WTC11 (cell line): ENCODE measurements at places on chromosomes 12 and 14. TPM values are rescaled to one million over a fixed set of nuclear protein-coding genes. Genes with fewer than 3 reads are reported as not detected.
A peak's percentile ranks its signal among the peaks of the same experiment; 100 is the strongest.

DNA sequence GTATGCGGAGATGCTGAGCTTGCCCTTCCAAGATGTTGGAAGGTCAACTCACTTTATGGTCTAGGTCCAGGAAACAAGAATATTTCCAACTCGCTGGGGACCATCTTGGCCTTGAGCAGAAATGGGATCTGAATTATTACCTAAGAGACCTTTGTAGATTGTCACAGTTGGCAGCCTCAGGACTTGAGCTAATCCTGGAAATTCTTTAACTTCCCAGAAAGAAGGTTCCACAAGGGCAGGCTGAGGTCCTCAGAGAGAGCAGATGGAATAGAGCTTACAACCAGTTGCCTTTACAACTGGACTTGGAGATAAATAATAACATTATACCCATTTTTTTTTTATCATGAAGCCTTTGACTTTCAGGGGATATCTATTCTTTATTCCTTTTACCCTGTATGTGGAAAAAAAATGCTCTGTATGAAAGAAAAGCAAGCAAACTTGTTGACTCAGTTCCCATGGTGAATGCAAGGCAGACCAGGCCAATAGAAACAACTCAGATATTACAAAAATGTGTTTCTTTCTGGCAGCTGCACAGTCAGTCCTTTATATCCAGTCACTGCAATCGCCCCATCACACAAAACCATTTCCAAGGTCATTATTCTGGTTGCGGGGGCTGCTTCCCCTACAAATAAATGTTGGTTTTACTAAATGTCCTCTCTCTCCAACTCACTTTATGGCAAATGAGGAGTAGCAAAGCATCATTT is 401.4 kb downstream of the ZFP36L1 start:
- DNase-seq = no peak

GRCh38 chr12:131397493-131398181 is 313.3 kb upstream of the SFSWAP start:
- no peak for DNase-seq

GRCh38 chr12:131915823-131916222 is 13.3 kb upstream of the PUS1 start:
- no peak for DNase-seq

- DNase-seq = no peak
These were observed 32.8 kb downstream of the NRXN3 start for GRCh38 chr14:78202976-78203375.

GRCh38 chr12:68425998-68426397 is 93.8 kb upstream of the MDM1 start:
- no peak for DNase-seq

- DNase-seq = peak; percentile 89
These were observed 99.6 kb downstream of the RIN3 start for GRCh38 chr14:92613008-92613658.

DNA sequence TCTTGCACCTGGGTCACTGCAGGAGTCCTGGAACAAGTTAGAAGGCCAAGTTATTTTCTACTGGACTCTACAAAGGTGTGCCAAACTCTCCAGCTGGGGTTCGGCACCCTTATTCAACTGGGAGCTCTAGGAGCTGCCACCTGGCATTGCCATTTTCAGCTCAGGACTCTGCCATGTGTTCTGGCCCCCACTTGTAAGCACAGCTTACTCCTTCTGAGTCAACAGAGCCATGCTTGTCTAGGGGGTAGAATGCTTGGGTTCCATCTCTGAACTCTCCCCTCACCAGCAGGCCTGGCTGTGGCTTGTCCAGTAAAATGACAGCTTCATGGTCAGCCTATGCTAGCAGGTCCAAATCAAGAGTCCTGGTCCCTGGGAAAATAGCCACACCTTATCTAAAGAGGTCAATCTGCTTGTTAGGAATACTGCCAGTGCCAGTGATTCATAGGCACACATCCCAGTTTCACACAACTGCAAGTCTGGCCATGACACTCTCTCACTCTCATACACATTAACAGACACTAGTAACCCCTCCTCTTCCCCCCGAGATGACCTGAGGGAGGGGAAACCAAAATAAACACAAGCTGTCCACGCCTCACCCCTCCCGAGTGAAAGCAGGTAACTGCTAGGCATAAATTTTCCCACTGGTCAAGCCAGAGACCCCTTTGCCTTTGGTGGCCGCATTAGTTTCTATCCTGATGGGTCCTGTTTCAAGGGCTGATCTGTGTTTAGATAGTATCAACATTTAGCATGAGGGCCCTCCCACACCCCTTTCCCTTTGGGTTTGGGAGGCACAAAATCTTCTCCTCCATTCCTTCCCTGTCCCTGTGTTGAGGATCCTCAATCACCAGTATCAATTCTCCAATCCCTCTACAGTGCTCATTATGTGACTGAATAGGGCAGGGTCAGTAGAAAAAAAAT is 182.3 kb upstream of the GZMB start:
- no peak for DNase-seq

DNA sequence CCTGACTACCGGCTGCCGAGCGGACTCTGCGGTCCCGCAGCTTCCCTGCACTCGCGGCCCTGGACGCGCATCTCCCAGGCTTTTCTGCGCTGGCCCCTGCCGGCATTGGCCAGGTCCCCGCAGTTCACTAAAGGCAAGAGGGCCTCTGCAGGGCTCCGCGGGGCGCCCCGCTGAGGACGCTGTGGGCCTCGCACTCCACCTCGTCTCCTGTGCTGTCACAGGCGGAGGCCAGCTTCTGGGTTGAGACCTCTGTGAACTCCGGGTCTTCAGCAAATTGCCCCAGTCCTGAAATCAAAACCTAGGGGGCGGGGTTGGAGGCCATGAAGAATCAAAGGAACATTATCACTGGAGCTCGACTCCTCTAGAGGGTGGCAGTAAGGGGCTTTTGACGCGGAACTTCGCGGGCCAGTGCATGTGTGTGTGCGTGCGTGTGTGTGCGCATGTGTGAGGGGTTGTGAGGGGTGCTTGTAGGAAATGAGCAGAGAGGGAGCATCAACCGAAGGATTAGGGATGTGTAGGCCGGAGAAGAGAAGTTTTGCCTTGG is 68.5 kb upstream of the CAPRIN2 start:
- DNase-seq = peak; percentile 59

DNA sequence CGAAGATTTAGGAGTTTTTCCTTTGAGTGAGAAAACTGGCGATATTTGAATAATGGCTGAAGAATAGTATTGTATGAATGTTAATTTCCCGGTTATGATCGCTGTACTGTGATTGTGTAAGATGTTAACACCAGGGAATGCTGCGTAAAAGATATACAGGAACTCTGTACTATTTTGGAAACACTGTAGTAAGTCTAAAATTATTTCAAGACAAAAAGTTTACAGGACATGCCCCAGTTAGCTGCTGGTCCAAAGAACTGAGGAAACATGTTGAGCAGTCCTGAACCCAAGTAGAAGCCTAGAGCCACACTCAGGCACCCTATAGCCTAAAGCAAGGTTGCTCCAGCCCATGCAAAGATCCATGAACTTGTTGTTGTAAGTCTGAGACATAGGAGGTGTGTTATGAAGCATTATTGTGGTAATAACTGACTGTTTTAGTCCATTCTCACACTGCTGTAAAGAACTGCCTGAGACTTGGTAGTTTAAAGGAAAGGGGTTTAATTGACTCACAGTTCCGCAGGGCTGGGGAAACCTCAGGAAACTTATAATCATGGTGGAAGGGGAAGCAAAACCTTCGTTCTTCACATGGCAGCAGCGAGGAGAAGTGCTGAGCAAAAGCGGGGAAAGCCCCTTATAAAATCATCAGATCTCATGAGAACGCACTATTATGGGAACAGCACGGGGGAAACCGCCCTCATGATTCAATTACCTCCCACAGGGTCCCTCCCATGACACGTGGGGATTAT is 99.8 kb upstream of the RESF1 start:
- no peak for DNase-seq

DNA sequence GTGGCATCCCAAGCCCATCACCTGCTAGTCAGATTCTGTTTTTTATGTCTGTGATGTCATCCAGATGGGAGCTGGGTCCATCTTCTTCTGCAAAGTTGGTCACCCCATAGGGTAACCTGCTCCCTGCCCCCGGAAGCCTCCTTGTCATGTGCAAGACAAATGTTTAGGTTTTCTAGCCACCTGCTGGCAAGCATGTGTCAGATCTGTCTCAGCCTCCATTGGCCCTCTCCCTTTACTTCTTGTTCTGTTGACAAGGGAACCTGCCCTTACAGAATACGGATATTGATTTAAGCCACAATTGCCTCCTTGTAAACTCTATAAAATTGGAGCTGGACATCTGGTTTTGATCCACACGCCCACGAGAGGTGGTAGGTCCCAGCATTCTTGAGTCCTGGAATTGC is 7.5 kb downstream of the NTF3 start:
- no peak for DNase-seq

DNA sequence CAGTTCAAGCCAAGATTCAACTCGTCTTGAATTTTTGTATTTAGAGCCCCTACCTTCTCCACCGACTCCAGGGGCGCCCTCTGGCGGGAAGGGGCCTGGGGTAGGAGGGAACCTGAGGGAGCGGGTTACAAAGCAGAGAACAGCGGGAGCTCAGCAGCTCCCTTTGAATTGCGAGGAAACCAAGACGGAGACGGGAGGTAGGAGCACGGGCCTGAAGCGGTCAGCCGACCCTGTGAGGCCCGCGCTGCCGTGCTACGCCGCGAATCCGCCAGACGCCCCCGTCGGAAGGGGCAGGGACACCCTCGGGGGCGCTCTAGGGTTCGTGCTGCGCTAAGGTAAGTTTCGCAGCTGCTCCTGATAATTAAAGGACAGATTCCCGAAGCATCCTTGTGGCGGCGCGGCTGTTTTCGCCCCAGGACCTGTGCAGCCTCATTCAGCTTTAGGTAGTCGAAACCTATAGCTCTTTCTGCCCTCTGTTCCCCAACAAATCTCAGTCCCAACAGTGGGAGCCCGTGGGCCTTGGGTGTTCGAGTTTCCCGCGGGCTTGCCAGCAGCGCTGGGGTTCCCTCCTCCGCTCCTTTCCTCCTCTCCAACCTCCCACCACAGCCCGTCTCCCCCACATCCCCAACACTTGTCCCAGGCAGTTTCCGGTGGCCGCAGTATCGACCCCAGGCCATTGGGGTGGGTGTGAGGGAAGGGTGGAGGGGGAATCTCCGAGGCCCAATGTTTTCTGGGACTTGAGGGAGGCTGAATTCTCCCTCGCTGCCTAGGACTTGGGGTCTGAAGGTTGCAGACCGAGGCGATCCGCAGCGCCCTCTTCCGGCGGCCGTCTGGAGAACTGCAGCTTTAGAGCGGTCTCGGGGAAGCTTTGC is 5.1 kb upstream of the NKX2-1 start:
- peak; percentile 91 for DNase-seq

DNA sequence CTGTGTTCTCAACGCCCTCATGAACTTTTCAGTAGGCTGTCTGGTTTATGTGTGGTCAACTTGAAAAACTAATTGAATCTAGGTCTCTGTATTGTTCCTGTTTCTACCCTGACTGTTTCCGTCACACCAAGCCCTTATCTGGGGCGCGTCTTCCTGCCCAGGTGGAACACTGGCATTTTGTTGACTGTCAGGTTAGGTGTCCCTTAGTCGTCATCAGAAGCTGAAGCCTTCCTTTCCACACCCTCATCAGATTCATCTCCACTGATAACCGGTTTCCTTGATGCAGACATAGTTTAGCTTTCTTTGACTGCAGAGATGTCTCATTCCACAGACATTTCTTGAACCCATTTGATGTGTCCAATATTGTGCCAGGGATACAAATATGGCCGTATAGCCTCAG is 96.5 kb downstream of the DUSP16 start:
- no peak for DNase-seq

DNA sequence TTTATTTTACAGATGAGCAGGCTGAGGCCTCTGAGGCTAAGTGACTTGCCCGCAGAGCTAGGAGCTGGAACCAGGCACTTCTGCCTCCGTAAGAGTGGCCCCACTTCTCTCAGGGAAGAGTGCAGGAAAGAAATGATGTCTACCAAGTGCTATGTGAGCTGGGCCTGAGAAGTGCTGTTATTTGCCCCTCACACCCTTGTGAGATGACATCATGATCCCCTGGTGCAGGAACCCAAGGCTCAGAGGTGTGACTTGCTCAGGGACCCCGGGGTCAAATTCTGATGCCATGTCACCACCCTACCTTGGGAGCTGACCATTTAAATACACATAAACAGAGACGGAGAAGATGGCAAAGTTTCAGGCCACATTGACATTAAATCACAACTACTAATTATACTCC is 63.7 kb upstream of the DDX11 start:
- no peak for DNase-seq

DNA sequence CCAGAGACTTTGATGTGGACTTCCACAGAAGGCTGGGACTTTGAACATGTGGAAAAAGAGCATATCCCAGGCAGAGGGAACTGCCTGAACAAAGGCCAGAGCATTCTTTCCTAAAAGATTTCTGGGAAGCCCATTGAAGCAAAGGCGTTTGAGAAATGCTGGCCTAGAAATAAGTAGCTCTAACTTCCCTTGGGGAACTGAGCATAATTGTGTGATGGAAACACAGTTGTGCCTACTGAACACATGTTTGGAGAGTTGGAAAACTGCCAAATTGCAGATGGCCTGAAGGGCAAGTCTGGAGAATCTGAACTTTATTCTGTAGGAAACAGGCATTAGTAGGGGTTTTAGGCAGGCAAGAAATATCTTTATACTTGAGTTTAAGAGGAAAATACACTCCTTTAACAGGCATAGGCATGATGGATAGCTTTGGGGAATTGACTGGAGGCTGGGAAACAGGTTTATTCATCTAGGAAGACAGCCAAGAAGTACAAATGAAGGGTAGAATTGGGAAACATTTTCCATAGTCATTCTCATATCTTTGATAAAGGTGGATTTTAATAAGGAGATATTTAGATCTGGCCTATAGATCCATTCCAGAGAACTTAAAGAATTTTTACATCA is 134.1 kb downstream of the TPH2 start:
- DNase-seq = no peak

GRCh38 chr12:55716582-55716957 is 724 bp downstream of the BLOC1S1 start:
- no peak for DNase-seq

DNA sequence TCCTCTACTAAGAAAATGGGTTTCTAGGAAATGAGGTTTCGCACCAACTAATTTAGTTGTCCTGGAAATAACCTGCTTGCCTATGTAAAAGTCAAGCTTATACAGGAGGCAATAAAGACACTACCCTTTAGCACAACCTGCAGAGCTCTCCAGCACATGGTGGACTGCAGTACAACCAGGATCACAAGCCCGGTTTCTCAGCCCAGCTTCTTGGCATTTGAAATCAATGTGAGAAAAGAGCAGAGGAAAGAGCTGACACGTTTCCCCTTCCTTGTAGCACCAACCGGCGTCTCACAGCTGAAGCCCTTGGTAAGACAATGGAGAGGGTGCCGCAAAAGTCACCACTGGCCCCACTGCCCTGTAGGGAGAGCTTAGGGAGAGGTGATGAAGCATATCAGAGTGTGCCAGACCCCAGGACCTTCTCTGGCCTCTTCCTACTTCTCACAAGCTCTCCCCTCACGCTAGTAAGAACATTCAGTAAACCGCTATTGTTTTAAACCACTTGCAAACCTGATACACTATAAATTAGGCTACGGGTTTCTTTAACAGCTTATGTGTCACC is 8.6 kb downstream of the SPTLC2 start:
- DNase-seq = no peak

The KIF21A gene
- 24.5 to 34.7 TPM (median 26.4 TPM) in 3 replicates for total RNA-seq

The CEBPE gene
- total RNA-seq = not detected in 3 replicates

The RASAL1 gene
- 6.9 to 8.1 TPM (median 8.0 TPM) in 3 replicates for total RNA-seq

The OTX2 gene
- 30.1 to 34.4 TPM (median 32.5 TPM) in 3 replicates for total RNA-seq
